ENCODE measurements at places on chromosomes 7 and 10. TPM values are rescaled to one million over a fixed set of nuclear protein-coding genes. Genes with fewer than 3 reads are reported as not detected.

DNA sequence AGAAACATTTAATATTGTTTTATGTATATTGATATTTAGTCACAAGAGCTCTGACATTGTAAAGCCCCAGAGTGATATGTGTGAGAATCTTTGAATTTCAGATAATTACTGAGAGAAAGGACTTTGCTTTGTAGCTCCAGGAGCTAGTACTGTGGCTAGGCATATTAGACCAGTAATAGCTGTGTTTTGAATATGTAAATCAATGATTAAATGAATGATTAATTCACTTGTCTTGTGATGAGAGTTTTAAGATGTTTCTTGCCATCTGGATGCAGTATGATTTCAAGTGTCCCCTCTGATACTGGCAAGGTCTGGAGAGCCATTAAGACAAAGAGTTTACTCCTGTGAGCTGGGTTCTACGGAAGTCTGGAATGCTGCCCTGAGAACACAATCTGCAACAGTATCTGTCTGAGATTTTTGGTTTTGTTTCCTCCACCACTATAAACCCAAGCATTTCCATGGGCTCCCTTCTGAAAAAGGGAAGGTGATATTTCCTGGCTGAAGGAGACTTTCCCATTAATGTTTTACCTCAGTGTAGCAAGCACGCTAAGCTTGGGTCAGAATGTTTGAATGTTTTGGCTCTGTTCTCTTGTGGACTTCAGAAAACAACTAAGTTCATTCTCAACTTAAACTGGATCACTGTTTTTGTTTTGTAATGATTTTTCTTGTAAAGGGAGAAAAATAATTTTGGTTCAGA, 61.3 kb upstream of the BICC1 start:
- H3K27ac ChIP-seq, result no peak overlapping the region
- no peak for DNase-seq
- H3K36me3 ChIP-seq, result no peaks in the 10 kb centered on the region
- H3K4me1 ChIP-seq, result no peaks in the 10 kb centered on the region
- H3K4me3 ChIP-seq, result no peak overlapping the region
- no peaks in the 10 kb centered on the region for H3K27me3 ChIP-seq

- no peaks in the 10 kb centered on the region for H3K36me3 ChIP-seq
- H3K27me3 ChIP-seq, result no peaks in the 10 kb centered on the region
- DNase-seq, result no peak
Measured at GRCh38 chr10:118153287-118153686, 106.5 kb upstream of the RAB11FIP2 start.

GRCh38 chr7:66277492-66277891, 72.4 kb downstream of the TPST1 start:
- H3K36me3 ChIP-seq, result no peaks in the 10 kb centered on the region
- no peaks in the 10 kb centered on the region for H3K27me3 ChIP-seq
- H3K27ac ChIP-seq, result no peak overlapping the region
- no peak overlapping the region for H3K4me3 ChIP-seq
- H3K4me1 ChIP-seq, result no peaks in the 10 kb centered on the region

MUC3A gene
- total RNA-seq, result 149 TPM

EPO gene
- not detected for total RNA-seq
